ENCODE measurements at places on chromosomes 1 and 21. TPM values are rescaled to one million over a fixed set of nuclear protein-coding genes. Genes with fewer than 3 reads are reported as not detected.

A3GALT2 gene
- total RNA-seq: not detected

VASH2 gene
- total RNA-seq: 3.2 TPM

FCRL4 gene
- not detected for total RNA-seq

BROX gene
- total RNA-seq: 31.9 TPM

PEAR1 gene
- 0.18 TPM for total RNA-seq

C1orf94 gene
- not detected for total RNA-seq

ACKR1 gene
- total RNA-seq: not detected

HRNR gene
- total RNA-seq: not detected

TCHH gene
- 0.54 TPM for total RNA-seq

NR1I3 gene
- not detected for total RNA-seq

DNA sequence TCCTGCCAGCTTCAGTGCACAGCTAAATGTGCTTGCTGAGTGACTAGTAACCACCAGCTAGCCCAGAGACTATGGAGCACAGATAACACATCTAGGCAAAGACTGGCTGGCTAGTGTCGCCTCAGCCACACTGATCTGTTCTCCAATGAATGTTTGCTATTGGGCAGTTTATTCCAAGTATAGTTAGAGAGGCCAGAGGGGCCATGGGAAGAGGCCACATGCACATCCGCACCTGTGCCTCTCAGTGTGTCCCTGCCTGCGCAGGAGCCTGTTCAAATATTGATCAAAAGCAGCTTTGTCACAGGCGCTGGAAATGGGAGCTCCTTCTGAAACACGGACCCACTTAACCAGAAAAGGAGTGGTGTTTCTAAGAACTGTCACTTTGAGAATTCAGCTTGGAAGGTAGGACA, 51.3 kb upstream of the ATP1A1 start:
- no peak overlapping the region for H3K4me3 ChIP-seq
- peaks cover 44% of the 10 kb centered on the region for H3K4me1 ChIP-seq
- H3K27me3 ChIP-seq: no peaks in the 10 kb centered on the region

- H3K4me1 ChIP-seq: no peaks in the 10 kb centered on the region
- H3K4me3 ChIP-seq: no peak overlapping the region
- H3K27ac ChIP-seq: no peak overlapping the region
- DNase-seq: no peak
- H3K27me3 ChIP-seq: no peaks in the 10 kb centered on the region
These were observed 19.7 kb upstream of the DEGS1 start for GRCh38 chr1:224163311-224163710.

- no peak for DNase-seq
- H3K27ac ChIP-seq: no peak overlapping the region
- H3K27me3 ChIP-seq: no peaks in the 10 kb centered on the region
These were observed 7.4 kb downstream of the COP1 start for GRCh38 chr1:176199707-176200106.

GRCh38 chr1:78619032-78619431, 1.2 kb upstream of the IFI44L start:
- H3K36me3 ChIP-seq: no peaks in the 10 kb centered on the region
- no peak overlapping the region for H3K27ac ChIP-seq
- no peak overlapping the region for H3K4me3 ChIP-seq

DNA sequence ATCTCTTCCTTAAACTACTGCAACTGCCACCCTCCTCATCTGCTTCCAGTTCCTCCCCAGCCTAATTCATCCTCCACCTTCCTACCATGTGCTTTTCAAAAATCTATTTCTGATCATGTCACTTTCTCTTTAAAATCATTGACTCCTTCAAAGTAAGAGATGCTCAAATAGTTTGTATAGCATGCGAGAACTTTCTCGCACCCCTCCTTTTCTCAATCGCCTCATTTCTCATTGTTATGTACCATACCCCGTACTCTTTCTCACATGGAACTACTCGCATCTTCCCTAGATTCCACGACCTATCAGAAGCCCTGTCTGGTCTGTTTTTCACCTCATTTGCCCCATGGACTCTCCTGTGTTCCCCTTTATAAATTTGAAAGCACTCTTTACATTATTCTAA, 238.2 kb downstream of the NRIP1 start:
- H3K27ac ChIP-seq: no peak overlapping the region
- no peaks in the 10 kb centered on the region for H3K4me1 ChIP-seq
- no peaks in the 10 kb centered on the region for H3K27me3 ChIP-seq
- DNase-seq: no peak
- H3K36me3 ChIP-seq: no peaks in the 10 kb centered on the region

DNA sequence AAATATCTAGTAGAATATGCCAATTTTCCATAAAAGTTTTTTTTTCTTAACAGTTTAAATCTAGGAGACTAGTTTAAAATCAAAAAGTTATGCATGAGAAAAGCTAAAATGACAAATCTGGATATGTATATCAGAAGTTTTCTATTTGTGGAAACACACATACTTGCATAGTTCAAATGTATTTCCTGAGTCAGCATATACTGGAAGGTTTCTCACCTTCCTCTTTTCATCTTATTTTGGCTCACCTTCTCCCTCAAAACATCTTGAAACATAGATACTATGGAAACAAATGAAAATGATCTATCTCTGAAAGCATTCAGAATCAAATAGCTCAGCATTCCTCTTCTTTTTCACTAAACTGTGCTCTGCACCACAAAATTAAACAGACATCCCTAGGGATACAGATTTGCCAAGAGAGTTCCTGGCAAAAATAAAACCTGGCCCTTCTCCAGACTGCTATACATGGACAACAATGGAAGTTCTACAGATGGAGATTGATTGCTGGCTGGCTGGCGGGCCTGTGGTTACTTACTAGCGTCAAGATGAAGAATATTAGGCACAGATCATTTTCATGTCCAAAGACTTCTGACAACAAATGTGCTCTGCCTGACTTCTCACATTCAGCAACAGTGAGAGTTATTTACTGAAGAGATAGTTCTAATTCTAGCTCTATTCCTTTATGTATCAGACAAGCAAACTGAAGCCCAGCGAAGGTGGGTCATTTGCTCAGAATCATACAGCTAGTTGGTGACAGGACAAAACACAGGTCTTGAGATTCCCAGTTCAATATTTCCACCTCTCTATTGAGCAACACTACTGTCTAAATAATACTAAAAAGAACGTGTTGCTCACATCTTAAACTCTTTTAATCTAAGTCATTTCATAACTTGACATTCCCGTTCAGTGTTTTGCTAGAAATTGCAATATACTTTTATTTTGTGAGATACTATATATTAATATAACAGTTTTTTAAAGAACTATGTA, 26.6 kb downstream of the DIPK1A start:
- no peaks in the 10 kb centered on the region for H3K27me3 ChIP-seq
- H3K4me3 ChIP-seq: no peak overlapping the region
- H3K36me3 ChIP-seq: no peaks in the 10 kb centered on the region
- H3K4me1 ChIP-seq: peaks cover 18% of the 10 kb centered on the region
- no peak for DNase-seq
- H3K27ac ChIP-seq: no peak overlapping the region

- no peak overlapping the region for H3K4me3 ChIP-seq
- no peaks in the 10 kb centered on the region for H3K27me3 ChIP-seq
- no peaks in the 10 kb centered on the region for H3K36me3 ChIP-seq
- no peak for DNase-seq
- peak overlapping the region; percentile 53 for H3K27ac ChIP-seq
- H3K4me1 ChIP-seq: peaks cover 13% of the 10 kb centered on the region
These were observed 41.5 kb upstream of the LIN9 start for GRCh38 chr1:226350519-226350865.

DNA sequence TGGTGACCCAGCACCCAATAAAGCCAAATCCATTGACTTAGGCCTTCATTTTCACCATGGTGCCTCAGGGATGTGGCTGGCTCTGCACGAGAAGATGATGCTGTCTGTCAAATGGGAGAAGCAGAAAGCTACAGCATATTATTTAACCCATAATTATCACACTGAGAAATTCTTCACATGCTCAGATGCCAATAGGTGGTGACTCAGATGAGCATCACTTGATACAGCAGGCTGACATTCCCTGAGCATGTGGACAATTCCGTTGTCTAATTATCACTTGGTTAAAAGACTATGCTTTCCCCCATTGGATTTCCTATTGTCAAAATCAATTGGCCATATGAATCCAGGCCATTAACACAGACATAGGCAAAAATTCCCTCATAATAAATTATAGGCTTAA, 44.0 kb upstream of the HSD3B1 start:
- no peak overlapping the region for H3K4me3 ChIP-seq
- DNase-seq: no peak
- no peaks in the 10 kb centered on the region for H3K27me3 ChIP-seq

- H3K36me3 ChIP-seq: no peaks in the 10 kb centered on the region
- H3K4me3 ChIP-seq: no peak overlapping the region
- no peak for DNase-seq
- no peaks in the 10 kb centered on the region for H3K27me3 ChIP-seq
- H3K27ac ChIP-seq: no peak overlapping the region
- no peaks in the 10 kb centered on the region for H3K4me1 ChIP-seq
These were observed 22.3 kb downstream of the KNCN start for GRCh38 chr1:46529031-46529630.

DNA sequence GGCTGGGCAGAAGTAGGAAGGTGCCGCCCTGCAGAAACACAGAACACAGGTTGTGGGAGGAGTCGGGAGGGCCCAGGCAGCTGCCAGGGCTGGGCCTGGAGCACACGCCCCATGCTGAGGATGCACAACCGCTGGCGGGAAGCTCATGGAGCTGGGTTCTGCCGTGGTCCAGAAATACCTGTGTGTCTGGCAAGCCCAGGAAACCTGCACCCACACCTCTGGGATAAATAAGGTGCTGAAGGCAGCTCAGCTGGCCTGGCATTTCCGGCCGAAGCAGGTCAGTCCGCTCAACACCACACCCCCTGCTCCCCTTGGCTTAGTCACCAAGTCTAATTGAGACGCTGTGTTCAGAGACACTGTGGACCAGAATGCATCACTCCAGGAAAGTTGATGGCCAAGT, 32.1 kb downstream of the CTNNBIP1 start:
- DNase-seq: no peak
- no peaks in the 10 kb centered on the region for H3K36me3 ChIP-seq
- H3K4me3 ChIP-seq: no peak overlapping the region
- H3K27me3 ChIP-seq: no peaks in the 10 kb centered on the region
- no peaks in the 10 kb centered on the region for H3K4me1 ChIP-seq

DNA sequence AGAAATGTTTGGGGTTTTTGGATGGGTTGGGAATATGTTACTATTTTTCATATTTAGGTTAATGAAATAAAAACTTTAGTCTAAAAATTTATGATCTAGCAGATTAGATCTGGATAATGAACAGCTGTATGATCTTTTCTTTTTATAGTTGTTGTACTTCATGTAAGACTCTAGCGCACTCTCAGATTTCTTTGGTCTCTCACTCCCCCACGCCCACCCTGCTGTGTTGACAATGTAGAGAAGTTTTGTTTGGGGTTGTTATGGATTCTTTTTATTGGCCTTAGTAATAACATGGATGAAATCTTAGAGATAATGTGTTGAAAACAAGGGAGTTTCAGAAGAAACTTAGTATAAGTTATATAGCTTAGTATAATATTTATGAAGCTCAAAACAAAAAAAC, 5.5 kb downstream of the KLF18 start:
- H3K27ac ChIP-seq: no peak overlapping the region
- no peaks in the 10 kb centered on the region for H3K4me1 ChIP-seq
- no peaks in the 10 kb centered on the region for H3K36me3 ChIP-seq
- no peak overlapping the region for H3K4me3 ChIP-seq
- no peak for DNase-seq
- H3K27me3 ChIP-seq: no peaks in the 10 kb centered on the region

GRCh38 chr1:956636-957035, 2.4 kb downstream of the NOC2L start:
- no peaks in the 10 kb centered on the region for H3K36me3 ChIP-seq
- no peak overlapping the region for H3K4me3 ChIP-seq
- H3K27me3 ChIP-seq: no peaks in the 10 kb centered on the region
- H3K4me1 ChIP-seq: no peaks in the 10 kb centered on the region
- no peak overlapping the region for H3K27ac ChIP-seq

- peaks cover 29% of the 10 kb centered on the region for H3K4me1 ChIP-seq
- peak; percentile 65 for DNase-seq
- H3K4me3 ChIP-seq: no peak overlapping the region
- no peak overlapping the region for H3K27ac ChIP-seq
- no peaks in the 10 kb centered on the region for H3K27me3 ChIP-seq
These were observed 61.6 kb downstream of the LRRN2 start for GRCh38 chr1:204623894-204624361.

GRCh38 chr1:169812131-169812530, 17.4 kb upstream of the METTL18 start:
- H3K27ac ChIP-seq: no peak overlapping the region
- H3K36me3 ChIP-seq: no peaks in the 10 kb centered on the region
- H3K4me3 ChIP-seq: no peak overlapping the region
- DNase-seq: no peak
- H3K27me3 ChIP-seq: no peaks in the 10 kb centered on the region
- no peaks in the 10 kb centered on the region for H3K4me1 ChIP-seq

DNA sequence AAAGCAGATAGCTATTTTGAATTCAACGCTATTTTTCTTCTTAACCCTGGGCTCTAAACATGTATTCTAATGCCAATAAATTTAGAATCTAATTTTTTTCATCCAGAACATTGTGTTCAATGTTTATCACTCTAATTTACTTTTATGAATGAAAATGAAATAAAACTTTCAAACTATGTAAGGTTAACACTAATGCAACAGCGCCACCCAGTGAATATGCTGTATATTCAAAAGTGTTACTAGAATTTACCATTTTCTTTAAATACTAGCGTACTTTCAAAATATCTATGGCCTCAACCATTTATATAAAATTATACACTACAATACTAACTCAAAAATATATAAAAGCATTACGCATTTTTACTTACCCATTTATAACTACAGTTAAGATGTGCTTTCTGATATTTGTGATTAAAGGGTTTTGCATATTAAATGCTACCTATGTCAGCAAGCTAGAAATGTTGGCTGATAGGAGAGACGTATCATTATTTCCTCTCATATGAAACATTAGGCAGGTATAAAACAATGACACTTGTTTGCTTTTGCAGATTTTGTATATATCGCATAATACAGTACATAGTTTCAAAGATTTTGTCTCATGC, 5.9 kb upstream of the NUF2 start:
- H3K27me3 ChIP-seq: no peaks in the 10 kb centered on the region
- no peaks in the 10 kb centered on the region for H3K36me3 ChIP-seq
- H3K27ac ChIP-seq: no peak overlapping the region
- peak; percentile 38 for DNase-seq
- H3K4me3 ChIP-seq: no peak overlapping the region
- H3K4me1 ChIP-seq: peaks cover 4% of the 10 kb centered on the region

DNA sequence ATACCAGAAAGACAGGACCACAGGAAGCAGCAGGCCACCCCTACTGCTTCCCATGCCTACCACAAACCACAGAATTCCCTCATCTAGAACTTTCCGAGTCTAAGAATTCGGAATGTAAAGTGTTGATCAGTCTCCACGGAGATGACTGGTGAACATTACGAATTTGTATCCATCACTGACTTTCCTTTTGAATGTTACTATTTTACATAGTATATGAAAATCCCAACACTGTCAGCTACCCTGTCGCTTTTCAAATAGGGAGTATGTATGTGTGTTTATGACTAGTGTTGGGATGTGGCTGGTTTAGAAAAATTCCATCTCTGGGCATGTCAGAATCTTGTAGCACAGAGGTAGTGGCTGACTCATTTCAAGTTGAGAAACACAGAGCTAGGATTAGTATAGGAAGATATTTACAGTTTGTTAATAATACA, 118.2 kb downstream of the COQ8A start:
- no peaks in the 10 kb centered on the region for H3K36me3 ChIP-seq
- H3K27ac ChIP-seq: no peak overlapping the region
- no peaks in the 10 kb centered on the region for H3K4me1 ChIP-seq
- no peak for DNase-seq
- no peaks in the 10 kb centered on the region for H3K27me3 ChIP-seq
- no peak overlapping the region for H3K4me3 ChIP-seq

Data from Caco-2 (cell line).